ENCODE measurements at places on chromosomes 11 and 22.

DNA sequence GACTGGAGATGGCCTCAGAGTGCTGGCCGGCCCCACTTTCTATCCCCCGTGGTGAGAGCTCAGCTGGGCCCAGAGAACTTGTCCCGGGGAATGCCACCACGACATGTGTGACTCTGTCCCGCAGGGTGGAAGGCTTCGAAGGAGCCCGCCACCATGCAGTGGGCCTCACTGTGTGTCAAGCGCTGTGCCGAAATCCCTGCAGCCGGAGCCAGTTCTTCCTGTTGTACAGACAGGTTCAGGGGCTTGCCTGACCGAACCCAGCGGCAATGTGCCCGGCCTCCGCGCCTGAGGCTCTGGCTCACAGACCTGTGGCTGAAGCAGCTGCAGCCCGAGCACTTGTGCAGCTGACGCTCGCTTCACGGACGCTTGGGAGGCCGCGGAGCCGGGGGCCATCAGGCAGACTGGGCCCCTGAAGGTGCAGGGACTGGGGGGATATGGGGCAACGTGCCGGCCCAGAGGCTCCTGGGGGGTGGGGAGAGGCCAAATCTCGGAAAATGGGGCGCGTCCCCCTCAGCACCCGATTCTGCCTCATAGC is 650 bp downstream of the PPM1F start:
- DNase-seq: no peak

DNA sequence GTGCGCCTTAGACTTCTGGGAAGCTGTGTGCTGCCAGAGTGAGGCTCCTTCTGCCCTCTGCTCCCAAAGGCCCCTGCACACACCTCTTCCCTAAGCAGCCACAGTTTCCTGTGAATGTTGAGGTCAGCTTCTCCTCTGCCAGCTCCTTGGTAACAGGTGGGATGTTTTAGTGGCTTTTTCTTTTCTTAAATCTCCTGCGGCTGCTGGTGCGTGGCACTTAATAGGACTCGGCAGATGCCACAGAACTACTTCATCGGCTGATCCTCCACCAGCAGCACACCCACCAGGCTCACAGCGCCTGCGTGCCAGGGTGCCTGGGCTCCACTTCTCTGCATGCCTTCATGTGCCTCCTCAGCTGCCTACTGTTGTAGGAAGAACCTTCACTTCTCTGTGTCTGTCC is 87.8 kb downstream of the RCN1 start:
- no peak for DNase-seq

DNA sequence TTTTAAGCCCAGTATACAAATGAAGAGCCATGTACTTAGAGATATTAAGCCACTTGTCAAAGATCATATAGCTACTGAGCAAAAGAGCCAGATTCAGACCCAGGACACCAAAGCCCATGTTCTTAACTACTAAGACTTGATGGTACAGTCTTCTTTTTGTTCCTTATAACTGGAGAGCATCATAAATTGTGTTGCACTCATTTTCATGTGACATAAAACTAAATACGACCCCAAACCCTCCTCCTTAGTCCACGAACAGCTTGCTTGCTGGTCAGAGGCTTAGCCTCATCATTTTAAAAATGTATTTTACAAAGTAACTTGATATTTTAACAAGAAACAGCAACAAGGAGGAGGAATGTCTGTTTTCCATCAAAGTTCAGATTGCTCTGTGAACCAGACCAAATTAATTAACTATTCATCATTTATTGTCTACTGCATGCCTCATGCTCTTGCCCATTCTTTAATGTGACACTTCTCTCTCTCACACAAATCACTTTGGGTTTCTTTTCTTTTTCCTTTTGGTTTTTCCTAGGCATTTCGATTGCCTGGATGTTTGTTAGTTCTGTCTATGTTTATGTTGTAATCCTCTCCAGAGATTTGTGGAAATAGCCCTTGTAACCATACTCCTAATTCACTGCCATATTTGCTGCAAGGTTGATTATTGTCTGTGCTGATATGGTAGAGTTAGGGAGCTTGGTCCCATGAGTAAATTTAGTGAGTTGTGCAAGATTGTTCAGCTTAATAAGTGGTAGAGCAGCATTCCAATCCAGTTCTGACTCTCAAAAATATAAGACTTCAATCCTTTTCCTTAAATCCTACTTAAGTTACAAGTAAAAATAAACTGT is 8.4 kb upstream of the ARHGAP20 start:
- DNase-seq: no peak

- DNase-seq: no peak
Measured at GRCh38 chr11:86182976-86183584, 61.5 kb upstream of the EED start.

DNA sequence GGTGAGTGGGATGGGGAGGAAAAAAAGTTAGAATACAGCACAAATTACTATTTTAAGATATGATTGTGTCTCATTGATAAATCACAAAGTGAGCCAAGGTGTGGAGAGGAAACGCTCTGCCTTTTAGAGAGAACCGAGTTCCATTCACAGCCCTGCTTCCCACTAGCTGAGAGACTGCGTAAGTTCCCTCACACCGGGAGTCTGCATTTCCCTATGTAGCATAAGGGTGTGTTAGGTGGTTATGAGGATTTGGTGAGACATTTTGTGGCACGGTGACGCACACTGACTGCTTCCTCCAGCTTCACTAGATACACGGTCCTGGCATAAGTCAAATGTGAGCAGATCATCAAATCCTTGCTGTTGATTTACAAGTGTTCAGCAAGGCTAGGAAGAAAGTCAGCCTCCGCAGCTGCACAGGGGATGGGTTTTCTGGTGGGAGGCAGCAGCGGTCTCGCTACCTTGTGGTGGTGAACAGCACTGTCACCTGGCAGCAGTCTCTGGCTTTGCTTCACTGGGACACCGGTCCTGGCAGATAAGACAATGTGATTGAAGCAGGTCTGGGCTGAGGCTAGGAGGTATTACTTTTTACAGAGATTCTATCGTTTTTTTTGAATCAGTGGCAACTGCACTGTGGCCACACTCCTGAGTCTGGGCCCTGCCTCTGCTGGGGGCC is 312.2 kb upstream of the B3GAT1 start:
- DNase-seq: no peak

GRCh38 chr11:78022397-78023396 is at the start of gene KCTD14:
TSS of gene KCTD14 (minus strand) at chr11:78023276. CDS start at chr11:78023249, 27 bp downstream.
- DNase-seq: no peak
